ENCODE measurements at places on chromosomes 12 and 14.

- DNase-seq, result peak; percentile 87
Measured at GRCh38 chr14:73752297-73752992, 38.3 kb upstream of the PNMA1 start.

- peak; percentile 68 for DNase-seq
Measured at GRCh38 chr14:80587096-80587724, 354.3 kb downstream of the CEP128 start.

DNA sequence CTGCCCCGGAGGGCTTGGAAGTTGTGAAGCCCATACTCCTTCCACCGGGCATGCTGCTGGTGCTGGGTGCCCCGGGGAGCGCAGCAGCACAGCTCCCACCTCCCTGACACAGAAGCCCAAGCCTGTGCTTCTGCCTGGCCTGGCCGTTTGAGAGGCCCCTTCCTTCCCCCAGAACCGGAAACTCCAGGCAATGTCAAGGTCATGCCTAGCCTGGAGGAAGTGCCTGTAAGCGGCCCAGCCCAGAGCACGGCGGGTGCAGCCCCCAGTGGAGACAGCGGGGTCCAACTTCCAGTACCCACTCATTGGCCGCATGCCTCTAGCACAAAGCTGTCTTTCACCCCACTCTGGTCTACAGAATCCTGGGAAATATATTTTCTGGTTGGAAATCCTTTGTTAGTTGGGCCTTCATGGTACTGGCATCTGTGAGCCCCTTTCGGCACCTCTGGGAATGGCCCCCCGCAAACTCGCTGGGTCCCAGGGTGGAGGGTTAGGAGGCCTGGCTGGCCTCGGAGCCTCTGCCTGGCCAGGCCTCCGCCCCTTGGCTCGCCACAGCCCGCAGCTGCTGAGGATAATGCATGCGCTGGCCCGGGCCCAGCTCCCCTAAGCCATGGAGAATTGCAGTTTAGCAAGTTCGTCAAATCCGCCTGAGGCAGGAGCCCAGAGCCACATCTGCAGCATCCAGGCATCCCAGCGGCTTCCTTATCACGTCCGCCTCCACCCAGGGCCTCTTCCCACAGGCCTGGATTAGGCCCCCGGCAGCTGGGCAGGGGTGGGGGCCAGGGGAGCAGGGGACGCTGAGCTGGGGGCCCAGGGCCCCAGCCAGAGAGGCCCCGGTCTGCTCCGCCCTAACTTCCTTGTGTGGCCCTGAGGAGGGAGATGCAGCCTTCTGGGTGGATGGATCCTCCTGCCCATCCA, 48.9 kb upstream of the DLK1 start:
- DNase-seq, result peak; percentile 73

- no peak for DNase-seq
Measured at GRCh38 chr12:3040026-3040656, 37.0 kb upstream of the TSPAN9 start.

- peak; percentile 69 for DNase-seq
Measured at GRCh38 chr12:108629824-108630476, 3.7 kb downstream of the SELPLG start.

DNA sequence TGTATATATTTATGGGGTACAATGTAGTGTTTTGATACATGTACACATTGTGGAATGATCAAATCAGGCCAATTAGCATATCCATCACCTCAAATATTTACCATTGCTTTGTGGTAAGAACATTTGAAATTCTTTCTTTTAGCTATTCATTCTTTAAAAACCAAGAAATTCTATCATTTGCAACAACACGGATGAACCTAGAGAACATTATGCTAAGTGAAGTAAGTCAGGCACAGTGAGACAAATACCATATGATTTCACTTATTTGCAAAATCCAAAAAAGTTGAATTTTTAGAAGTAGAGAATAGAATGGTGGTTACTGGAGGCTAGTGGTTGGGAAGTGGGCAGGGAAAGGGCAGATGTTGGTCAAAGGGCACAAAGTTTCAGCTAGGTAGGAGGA, 129.3 kb upstream of the PTPRQ start:
- DNase-seq, result no peak
